ENCODE measurements at places on chromosomes 2 and 18.

DNA sequence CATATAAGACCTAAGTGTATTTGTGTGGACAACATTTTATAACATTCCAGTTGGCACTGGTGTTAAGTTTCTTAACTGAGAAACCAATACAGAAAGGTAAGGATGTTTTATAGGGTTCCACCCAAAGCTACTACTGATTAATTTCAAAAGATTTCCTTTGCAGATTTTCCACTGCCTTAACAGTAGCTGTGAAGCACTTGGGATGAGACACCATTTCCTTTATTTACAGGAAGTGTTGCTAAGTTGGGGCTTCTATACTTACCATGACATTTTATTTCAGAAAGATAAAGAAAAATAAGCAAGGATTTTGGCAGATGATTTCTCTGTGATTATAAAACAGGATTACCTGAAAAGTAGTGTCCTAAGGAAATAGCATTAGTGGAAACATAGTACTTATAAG, 234.3 kb downstream of the CALCRL start:
- DNase-seq = no peak

DNA sequence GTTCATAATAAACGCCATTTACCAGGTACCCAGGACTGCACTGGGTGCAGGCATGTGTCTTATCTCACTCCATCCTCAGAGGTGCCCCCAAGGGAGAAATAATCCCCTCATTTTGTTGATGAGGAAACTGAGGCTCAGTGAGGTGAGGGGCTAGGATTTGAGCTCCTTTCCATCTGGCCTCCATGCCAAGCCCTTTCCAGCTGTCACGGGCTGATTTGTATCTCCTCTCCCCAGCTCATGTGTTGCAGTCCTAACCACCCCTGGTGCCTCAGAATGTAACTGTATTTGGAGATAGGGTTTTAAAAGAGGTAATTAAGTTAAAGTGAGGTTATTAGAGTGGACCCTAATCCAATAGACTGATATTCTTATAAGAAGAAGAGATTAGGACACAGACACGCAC, 137.3 kb downstream of the MYCN start:
- no peak for DNase-seq

GRCh38 chr2:102005989-102006885, 14.5 kb downstream of the IL1R2 start:
- DNase-seq = peak; percentile 27

DNA sequence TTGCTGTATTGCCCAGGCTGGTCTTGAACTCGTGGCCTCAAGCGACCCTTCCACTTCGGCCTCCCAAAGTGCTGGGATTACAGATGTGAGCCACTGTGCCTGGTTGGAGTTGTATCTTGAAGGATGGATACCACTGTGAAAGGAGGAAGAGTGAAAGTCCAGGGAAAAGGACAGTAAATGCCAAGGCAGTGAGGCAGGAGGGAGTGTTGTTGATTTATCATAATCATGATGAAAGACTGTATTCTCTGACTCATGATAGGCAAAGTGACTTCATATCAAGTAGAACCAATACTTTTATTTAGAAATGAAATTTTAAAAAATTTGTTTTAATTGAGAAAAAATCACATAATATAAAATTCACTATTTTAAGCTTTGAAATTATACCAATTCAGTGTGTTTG, 162.3 kb downstream of the ARHGAP28 start:
- no peak for DNase-seq

- DNase-seq = no peak
Observed at GRCh38 chr2:232250246-232251175, 128.0 kb upstream of the ALPP start.

DNA sequence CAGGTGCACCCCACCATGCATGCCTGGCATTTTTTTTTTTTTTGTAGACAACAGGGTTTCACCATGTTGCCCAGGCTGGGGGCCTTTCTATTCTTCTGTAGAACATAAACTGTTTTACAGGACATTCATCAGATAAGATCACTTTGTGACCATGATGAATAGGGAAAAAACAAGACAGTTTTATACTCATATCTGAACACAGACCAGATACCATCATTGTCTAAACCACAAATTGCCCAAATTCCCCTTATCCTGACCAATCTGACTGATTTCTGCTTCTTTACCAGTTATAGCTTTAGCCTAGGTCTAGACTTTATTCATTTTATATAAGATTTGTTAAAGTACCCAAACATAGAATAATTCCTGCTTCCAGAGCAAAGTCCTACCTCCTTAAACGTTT, 1699.3 kb upstream of the TMEFF2 start:
- no peak for DNase-seq

DNA sequence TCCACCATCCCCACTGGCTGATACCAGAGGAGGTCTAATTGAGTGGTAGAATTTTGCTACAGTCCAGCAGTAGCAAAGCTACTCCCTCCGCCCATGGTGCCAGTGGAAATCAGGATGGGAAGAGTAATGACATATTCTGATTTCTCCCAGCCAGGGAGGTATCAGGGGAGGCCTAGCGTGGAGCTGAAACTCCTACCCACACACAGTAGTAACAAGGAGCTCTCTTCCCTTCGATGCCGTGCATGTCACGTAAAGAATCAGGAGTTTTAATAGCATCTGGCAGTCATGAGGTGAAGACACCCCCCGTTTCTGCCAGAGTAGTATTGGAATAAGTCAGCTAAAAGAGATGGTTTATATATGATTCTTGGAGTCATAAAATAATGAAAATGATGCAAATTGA, 786.8 kb upstream of the DDX18 start:
- no peak for DNase-seq

- DNase-seq = no peak
Observed at GRCh38 chr2:221844212-221845020, 272.3 kb upstream of the EPHA4 start.

DNA sequence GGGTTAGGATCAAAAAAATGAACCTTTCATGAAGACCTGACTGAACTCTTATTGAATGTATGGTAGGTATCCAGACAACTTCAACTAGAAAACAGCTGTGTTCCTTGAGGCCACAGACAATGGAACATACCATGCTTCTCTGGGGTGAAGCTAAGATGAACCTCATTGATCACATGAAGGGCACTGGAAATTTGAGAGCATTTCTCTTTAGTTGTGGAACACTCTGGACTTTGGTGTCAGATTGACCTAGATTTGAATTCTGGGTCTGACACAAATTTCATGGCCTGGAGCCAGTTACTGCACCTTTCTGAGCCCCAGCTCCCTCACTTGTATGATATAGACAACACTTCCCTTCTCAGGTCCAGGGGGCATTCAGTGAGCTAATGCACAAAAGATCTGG, 411.2 kb upstream of the ID2 start:
- no peak for DNase-seq

- DNase-seq = no peak
Observed at GRCh38 chr2:174581491-174581890, 16.1 kb downstream of the WIPF1 start.

- no peak for DNase-seq
Observed at GRCh38 chr2:216074794-216075193, 6.8 kb downstream of the PECR start.

DNA sequence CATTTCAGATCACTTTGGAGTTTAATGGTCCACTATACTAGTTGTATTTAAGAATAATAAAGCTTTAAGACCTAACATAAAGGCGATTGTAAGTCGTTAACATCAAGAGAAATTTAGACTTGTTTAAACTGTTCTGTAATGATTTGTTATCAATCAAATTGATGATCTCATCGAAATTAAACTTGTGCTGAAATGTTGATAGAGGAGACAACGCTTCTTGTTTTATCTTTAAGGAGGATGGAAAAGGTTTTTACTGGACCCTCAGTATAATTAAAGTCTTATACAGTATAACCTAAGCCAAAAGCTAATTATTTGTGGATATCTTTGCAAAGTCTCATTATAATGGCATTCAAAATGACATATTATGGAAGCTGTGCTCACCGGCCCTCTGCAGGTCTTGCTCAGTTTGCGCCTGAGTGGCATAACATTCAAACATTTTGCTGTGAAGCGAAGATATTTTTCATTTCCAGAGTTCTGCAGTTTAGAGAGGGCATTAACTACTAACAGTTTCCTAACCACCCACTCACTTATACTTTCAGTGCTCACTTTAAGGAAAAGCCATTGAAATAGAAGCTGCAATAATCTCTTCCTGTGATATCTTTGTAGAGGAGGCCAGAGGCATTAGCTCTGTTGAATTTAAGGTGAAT, 1.4 kb upstream of the SERTAD2 start:
- DNase-seq = no peak

- no peak for DNase-seq
Observed at GRCh38 chr2:186903216-186903615, 54.2 kb upstream of the ZSWIM2 start.

- DNase-seq = no peak
Observed at GRCh38 chr2:233221378-233222063, 30.0 kb upstream of the ATG16L1 start.

DNA sequence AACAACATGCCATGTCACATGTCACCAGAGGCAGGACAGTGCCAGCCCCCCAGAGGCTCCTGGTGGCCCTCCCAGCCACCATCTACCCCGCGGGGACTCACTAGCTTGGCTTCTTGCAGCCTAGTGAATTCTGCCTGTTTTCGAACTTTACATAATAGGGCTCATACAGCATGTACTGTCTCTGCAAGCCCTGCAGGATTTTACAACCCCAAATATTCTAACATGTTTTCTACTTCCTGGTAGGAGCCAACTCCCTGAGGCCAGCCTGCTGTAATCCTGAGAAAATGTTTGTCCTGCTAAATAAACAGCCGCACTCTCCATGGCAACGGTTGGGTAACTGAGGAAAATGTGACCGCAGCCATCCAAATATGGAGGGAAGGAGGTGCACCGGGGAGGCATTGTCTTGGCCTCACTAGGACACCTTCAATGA, 2.7 kb downstream of the PER2 start:
- no peak for DNase-seq

GRCh38 chr2:222944552-222944951, 83.7 kb downstream of the ACSL3 start:
- no peak for DNase-seq

- DNase-seq = no peak
Observed at GRCh38 chr2:54618646-54619565, 104.6 kb upstream of the EML6 start.

DNA sequence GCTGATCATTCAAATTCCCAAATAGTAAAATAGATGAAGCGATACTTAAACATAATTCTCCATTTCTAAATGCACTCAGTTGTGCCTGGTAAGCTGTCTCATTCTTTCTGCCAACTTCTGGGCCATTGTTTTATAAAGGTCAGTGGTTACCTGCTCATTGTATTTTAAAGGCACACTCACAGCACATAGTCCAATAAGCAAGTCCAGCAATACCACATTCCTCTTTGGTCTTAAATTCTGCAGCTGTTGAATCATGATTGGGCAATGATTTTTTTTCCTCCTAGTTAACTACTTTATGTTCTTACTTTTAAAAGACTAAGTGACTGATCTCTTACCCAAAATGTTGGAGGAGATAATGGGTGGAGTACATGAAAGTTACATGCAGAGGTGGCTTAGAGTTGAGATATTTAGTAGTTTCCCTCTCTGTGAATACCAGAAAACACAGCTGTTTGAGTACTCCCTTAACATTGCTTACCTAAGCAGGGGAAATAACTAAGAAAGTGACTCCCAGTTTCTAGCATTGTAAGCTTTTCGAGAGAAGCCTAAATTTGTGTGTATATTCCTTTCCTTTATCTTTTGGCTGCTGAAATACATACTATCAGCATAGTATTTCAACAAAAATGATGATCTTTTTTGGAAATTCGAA, 220.7 kb downstream of the CAMKMT start:
- no peak for DNase-seq

DNA sequence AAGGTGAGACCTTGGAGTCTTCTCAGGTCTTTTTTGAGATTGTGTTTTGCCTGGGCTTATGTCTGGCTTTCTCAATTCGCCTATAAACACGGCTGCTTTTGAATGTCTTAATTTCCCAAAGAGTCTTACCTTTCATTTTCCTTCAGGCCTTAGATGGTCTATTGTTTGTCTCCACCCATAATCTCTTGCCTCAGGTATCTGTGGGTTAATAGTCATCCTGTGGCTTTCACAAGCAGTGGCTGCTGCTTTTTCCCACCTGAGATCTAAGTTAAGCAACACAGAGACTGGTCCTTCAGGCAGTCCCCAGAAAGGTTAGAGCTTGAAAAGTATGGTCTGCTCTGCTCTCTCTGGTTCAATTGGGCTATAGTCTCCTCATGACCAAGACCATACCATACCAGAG, 275.3 kb downstream of the INSIG2 start:
- no peak for DNase-seq

- DNase-seq = no peak
Observed at GRCh38 chr2:135826544-135826943, 10.4 kb downstream of the LCT start.

DNA sequence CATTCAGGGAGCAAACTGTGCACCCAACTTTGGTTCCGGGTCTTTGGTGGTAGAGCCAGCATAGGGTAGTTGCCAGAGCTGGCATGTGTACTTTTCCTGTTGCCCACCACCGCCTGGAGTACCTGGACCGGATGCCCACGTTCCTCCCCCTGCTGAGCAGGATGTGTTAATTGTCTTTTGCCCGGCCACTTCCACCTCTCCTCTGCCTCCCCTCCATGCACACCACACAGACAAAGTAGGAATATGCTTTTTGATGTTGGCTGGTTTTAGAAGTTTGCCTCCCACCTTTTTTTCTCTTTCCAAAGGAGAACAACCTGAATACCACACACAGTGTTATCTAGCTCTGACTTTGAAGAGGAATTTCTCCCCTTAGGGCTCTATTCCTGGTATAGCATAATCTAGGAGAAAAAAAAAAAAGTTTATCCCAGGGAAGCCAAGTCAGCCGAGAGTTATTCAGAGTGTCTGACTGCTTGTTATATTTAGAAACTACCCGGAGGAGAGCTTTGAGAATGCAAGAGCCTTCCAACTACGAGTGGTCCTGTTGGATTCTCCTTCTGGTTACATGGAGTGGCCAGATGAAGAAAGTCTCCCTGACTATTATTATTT, 111.9 kb downstream of the SETBP1 start:
- no peak for DNase-seq

DNA sequence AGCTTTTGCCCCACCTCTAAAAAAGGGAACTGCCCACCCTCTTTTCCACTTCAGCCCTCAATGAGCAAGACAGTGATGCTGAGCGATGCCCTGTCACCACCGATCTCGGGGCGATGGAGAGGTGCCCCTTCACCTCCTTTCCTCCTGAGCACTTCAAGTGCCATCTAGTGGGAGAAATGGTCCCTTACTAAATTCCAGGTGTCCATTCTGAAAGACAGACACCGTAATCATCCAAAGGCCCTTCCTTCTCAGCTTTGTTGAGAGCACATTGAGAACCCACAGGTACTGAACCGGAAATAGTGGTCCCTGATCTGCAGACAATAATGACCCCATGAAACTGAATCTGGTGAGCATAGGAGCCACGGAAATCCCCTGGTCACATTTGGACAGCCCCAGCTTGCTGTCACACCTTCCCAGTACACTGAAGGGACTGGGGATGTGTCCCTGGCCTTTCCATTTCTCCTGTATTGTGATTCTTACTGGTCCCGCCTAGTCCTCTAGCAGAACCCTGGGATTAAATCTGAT, 38.5 kb downstream of the KCTD18 start:
- peak; percentile 78 for DNase-seq

GRCh38 chr18:77470569-77471413, 221.1 kb downstream of the GALR1 start:
- DNase-seq = no peak

- peak; percentile 72 for DNase-seq
Observed at GRCh38 chr2:5926871-5927512, 234.8 kb downstream of the SOX11 start.

All from globus pallidus (tissue), 1 donor.